ENCODE measurements at places on chromosomes 1 and 21.

DNA sequence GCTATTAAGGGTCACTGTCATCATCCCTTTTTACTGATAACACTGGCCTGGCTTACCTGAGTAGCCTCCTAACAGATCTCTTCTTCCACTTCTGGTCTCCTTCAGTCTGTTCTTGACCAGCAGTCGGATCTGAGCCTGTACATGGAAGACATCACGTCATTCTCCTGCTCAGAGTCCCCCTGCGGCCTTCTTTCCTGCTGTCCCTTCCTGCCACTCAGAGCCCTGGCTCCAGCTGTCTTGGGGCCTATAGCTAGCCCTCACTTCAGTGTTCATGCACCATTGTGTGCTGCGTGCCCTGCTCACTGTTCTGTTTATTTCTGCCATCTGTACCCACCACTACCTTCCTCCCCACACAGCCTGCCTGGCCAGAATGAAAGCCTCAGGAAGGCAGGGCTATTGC lies 8.4 kb downstream of the ADARB1 start:
- no peak for DNase-seq

GRCh38 chr1:107394301-107394700 lies 253.5 kb downstream of the NTNG1 start:
- no peak for DNase-seq

GRCh38 chr1:236067854-236068454 lies 3.1 kb upstream of the NID1 start:
- DNase-seq: no peak

GRCh38 chr1:25008192-25008485 lies 78.1 kb upstream of the RUNX3 start:
- DNase-seq: no peak

- DNase-seq: no peak
These were observed 24.7 kb downstream of the HSF2BP start for GRCh38 chr21:43634618-43635017.

DNA sequence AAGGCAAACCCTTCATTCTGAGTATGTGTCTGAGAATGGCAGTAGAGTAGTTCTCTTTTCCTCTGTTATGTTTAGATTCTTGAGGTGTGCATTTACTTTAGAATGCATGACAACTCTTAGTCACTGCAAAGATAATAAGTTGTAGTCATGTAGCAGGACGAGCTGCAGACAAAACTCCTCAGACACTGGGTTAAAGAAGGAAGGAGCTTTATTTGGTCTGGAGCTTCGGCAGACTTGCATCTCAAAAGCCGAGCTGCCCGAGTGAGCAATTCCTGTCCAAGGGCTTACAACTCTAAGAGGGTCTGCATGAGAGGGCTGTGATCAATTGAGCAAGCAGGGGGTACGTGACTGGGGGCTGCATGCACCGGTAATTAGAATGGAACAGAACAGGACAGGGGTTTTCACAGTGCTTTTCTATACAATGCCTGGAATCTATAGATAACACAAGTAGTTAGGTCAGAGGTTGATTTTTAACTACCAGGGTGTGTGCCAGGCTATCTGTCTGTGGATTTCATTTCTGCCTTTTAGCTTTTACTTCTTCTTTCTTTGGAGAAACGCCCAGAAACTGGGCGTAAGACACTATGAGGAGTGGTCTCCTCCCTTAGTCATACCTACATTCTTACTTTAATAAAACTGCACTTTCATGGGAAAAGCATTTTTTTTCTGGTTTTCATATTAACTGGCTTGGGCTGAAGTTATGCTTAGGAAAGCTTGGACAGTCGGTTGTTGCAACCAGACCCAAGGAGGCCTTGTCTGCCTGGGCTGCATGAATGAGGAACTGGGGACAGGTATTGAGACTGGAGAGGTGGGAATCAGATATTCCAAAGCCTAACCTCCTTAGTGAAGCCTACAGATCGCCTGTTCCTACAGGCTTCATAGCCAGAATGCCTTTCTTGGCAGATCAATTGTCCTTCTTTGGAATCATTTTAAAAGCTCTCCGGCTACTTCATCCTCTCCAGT lies 115.1 kb downstream of the RHOU start:
- DNase-seq: no peak

- no peak for DNase-seq
These were observed 15.9 kb upstream of the CAP1 start for GRCh38 chr1:40024671-40025070.

- no peak for DNase-seq
These were observed 11.2 kb upstream of the HJV start for GRCh38 chr1:146032631-146033219.

- DNase-seq: no peak
These were observed 197.9 kb upstream of the COA6 start for GRCh38 chr1:234175363-234175762.

- no peak for DNase-seq
These were observed 18.1 kb downstream of the ITSN1 start for GRCh38 chr21:33660406-33660805.

- DNase-seq: no peak
These were observed at the start of gene PADI3 for GRCh38 chr1:17248781-17249180. PADI3 (plus strand) TSS chr1:17249098; CDS start chr1:17249138, 40 bp downstream.

GRCh38 chr1:23809751-23810171 lies 9.2 kb upstream of the GALE start:
- no peak for DNase-seq

DNA sequence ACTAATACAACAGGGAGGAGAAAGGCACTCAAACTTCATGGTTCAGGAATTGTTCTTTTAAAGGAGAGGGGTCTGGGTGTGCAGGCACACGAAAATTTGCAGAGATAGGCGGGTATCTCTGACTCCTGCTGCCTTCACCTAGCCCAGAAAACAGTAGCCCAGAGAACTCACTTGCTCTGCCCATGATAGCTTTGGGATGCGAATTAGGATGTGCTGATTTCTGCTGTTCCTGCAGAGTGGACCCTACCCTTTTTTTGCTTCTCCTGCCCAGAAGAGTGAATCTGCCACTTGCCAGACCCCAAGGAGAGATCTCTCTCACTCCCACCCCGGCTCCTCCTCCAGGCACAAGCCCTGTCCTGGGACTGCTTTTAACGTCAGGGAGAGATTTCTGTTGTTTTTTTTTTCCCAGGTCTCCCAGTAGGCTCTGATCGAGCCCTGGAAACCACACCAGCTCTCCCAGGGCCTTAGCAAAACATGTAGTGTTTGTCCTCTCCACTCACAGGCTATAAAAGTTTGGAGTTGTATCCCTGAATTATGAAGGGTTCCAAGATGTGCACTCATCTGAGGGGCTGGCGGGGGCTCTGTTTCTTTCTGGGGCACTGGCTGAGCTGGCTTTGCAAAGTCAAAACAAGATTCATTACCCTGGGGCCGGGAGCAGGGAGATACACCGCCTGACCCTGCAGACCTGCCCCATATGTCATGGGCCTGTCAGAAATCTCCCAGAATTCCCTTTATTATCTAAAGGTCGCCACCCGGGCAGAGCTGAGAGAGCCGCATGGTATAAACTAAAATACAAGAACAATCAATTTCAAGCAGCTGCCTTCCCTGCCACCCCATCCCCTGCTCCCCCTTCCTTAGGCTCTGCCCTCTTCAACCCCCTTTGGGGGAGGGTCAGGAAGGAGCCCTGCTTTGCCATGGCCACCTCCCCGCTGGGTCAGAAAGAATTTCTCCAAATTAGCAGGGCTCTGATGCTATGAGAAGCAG lies 17.9 kb downstream of the PLXNA2 start:
- DNase-seq: no peak

GRCh38 chr1:109475261-109475660 lies 8.4 kb upstream of the ATXN7L2 start:
- DNase-seq: no peak

GRCh38 chr1:21751281-21751680 lies 31.7 kb downstream of the USP48 start:
- no peak for DNase-seq

- no peak for DNase-seq
These were observed 31.9 kb downstream of the SLC1A7 start for GRCh38 chr1:53110370-53111072.

DNA sequence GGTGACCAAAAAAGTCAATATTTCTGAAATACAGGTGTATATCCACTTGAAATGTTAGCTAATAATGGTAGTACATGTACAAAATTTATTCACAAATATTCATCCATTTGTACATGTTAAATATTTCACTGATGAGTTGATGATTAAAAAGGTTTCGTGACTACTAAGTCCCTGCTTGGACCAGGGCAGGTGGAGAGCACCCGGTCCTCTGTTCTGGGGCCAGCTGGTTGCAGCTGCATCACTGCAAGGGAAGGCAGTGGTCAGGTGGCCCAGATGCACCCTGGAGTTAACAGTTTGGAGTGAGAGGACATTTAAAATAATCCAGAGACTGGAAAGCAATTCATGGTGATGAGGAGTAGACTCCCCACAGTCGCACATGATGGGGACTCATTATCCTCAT lies 141.2 kb downstream of the ZBTB18 start:
- no peak for DNase-seq

GRCh38 chr1:237709355-237709754 lies 181.4 kb downstream of the ZP4 start:
- no peak for DNase-seq

DNA sequence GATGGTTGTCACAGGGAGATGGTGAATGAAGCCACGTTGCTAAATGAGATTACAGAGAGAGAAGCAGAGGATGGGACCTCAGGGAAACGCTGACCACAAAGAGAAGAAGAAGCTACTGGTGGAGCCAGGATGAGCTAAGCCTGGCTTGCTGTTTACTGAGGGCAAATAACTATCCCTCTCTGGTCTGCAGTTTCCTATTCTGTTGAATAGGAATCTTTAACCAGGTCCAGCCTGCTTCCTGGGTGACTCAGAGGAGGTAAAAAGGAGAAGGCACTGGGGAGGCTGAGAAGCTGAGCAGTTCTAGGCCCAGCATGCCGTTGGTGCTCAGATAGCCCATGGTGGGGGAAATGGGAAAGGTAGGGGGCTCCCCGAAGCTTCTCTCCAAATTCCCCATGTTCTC lies 29.6 kb downstream of the DMBX1 start:
- DNase-seq: no peak

DNA sequence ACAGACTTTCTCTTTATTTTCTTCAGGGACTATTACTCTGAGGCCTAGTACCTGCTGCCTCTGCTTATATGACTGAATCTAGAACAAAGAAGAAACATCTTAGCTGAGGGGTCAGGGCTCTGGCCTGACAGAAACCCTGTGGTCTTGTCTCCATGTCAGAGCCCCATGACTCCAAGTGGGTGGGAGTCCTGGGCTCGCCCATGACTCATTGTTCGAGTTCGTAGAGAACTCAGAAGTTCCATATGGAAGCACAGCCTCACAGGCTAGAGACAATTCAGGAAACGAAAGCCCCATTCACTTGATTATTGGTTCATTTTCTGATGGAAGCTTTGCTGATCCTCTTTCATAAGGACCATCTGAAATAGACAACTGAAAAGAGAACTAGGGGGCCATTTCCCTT lies 73.2 kb downstream of the CD58 start:
- DNase-seq: no peak

GRCh38 chr1:37258068-37258467 lies 216.3 kb upstream of the ZC3H12A start:
- DNase-seq: no peak

DNA sequence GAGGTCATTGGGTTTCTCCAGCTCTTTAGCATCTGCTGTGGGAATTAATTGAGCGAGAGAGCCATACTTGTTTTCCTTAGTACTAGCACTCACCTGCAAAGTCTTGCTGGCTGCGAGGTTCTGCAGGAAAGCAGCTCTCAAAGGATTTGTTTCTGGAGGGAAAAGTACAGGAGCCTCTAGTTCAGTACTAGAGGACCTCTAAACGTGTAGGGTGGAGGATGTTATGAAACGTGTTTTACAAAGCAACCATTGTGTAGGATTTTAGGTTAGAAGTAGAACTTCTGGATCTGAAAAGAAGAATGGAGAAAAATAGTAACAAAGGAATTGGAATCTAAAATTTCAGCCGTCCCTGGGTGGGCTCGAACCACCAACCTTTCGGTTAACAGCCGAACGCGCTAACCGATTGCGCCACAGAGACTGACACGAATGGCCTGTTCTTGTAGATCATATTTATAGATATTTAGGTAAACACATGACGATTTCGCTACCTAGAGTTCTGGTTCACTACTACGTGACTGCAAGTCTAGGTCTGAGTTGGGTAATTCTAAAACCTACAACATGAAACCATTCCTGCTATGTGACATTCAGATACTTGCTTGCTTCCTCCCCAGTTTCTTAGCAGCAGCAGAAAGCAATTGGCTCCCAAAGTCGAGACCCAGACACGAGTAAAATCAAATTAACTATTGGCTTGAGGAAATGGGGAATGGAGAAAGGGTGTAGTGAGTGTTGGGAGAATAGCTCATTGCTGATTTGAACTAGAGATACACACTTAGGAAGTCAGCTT lies 60.2 kb upstream of the CFAP126 start:
- no peak for DNase-seq

GRCh38 chr21:41559658-41560631 lies 52.0 kb upstream of the TMPRSS2 start:
- DNase-seq: no peak

GRCh38 chr21:39079617-39080016 lies 103.6 kb downstream of the PSMG1 start:
- DNase-seq: no peak

DNA sequence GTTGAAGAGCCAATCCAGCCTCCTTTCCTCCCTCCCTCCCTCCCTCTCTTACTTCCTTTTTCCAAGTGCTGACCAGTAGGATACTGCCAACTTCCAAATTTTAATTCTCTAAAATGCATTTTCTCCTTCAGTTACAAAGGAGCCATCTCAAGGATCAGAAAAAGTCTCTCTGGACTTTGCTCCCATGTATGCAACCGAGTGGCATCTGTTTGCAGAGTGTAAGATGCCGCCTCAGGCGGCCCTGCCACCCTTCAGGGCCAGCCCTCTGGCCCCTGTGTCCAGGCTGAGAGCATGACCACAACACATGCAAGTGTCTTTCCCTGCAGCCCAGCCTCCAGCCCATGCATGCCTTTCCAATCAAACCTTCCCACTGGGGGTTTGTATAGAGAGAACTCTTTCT lies 205.3 kb upstream of the RAB4A start:
- DNase-seq: no peak

DNA sequence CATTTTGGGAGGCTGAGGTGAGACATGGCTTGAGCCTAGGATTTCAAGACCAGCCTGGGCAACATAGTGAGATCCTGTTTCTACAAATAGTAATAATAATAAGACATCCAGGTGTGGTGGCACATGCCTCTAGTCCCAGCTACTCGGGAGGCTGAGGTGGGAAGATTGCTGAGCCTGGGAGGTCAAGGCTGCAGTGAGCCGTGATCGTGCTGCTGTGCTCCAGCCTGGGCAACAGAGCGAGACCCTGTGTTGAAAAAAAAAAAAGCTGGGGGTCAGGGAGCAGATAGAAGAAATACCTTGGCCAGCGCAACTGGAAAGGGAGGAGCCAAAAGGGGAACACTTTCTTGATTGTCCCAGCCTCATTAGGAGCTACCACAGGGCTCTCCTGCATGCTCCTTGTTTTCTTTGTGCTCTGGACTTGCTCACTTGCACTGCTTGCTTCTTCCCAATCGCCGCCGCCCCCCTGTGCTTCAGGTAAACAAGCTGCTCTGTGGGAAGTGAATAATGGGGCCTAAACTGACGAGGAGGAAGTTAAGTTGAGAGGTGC lies 31.1 kb downstream of the PBX1 start:
- no peak for DNase-seq

DNA sequence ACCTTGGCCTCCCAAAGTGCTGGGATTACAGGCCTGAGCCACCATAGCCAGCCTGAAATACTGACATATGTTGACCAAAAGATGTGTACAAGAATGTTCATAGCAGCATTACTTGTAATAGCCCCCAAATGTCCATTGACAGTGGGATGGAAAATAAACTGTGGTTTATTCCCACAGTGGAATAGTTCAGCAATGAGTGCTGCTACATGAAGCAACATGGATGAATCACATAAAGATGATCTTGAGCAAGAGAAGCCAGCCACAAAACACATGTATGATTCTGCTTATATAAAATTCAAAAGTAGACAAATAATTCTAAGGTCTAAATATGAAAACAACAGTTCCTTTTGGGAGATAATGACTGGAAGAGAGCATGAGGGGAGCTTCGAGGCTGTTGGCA lies 9.1 kb upstream of the CREG1 start:
- no peak for DNase-seq

All from NCI-H1048 (cell line).